ENCODE measurements at places on chromosomes 13 and 19. TPM values are rescaled to one million over a fixed set of nuclear protein-coding genes. Genes with fewer than 3 reads are reported as not detected.
A peak's percentile ranks its signal among the peaks of the same experiment; 100 is the strongest.

DNA sequence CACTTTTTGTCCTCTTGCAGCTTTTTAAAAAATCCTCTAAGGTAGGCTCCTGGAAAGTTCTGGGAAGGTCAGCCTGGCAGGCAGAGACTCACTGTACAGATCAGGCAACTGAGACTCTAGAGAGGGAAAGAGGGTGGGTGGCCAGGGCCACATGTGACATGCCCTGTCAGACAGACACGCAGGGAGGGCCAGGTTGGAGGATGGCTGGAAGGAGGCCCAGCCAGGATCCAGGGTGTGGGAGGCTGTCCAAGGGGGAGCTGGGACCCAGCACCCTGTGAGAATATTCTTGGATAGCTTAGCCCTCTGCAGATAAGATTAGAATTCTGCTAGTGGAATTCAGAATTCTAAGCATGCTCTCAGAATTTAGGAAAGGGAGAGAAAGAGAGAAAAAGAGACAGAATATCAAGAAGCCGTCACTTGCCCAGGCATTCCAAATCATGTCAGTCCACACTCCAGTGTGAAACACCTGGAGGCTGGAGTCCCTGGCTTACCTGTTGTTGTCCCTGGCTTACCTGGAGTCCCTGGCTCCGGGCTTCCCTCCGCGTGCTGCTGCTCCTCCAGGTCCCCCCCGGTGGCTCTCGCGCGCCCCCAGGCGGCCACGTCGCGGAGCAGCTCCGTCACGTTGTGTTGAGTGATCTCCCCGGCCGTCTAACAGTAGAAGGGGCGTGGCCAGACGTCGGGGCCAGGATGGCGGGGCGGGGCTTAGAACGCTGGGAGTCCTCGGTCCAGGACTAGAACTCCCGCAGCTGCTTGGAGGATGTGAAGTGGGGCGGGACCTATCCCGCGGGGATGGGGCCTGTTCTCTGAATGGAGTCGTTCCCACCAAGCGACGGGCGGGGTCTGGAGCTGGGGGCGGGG lies 2.8 kb upstream of the TNNI3 start:
- peaks cover 5% of the 10 kb centered on the region for H3K4me1 ChIP-seq
- H3K36me3 ChIP-seq, result no peaks in the 10 kb centered on the region
- H3K4me3 ChIP-seq, result no peak overlapping the region
- peaks cover 6% of the 10 kb centered on the region for H3K27me3 ChIP-seq

DNA sequence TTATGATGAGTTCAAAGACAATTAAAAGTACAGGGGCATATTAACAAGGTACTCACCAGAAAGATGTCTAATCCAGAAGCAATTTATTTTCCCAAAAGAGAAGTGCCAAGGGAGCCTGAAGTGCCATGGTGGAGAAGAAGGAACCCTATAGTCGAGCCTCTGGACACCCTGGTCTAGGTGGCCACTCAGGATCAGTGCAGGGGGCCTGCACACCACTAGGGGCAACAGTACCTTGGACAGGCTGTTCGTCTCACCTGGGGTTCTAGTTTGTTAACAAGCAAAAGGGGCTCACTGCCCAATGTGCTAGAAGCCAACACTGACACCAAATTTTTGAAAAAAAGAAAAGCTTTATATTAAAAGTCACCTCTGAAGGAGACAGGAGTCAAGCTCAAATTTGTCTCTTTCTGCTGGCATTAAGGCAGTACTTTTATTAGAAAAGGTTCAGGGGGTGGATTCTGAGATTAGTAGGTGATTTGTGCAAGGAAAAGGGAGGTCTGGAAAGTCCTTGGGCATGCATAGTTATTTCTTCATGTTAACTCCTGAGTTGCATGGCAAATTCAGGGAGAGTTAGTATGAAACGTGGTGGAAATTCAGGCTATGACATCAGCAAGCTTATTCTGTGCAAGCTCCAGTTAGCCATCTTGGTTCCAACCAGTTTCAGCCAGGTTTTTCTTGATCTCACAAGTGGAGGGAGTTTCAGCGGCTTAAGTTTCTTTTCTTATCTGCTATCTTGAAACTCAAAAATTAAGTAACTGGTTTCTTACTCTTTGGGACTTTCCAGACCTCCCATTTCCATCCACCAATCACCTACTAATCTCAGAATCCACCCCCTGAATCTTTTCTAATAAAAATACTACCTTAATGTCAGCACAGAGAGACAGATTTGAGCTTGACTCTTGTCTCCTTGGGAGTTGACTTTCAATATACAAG lies 884 bp upstream of the CBY2 start:
- H3K4me3 ChIP-seq, result no peak overlapping the region
- no peaks in the 10 kb centered on the region for H3K27me3 ChIP-seq
- no peaks in the 10 kb centered on the region for H3K36me3 ChIP-seq
- no peak overlapping the region for H3K27ac ChIP-seq

- no peaks in the 10 kb centered on the region for H3K27me3 ChIP-seq
- DNase-seq, result no peak
- no peak overlapping the region for H3K27ac ChIP-seq
- H3K4me1 ChIP-seq, result no peaks in the 10 kb centered on the region
- no peak overlapping the region for H3K4me3 ChIP-seq
Measured at GRCh38 chr13:68439817-68440216, 1209.7 kb upstream of the PCDH9 start.

DNA sequence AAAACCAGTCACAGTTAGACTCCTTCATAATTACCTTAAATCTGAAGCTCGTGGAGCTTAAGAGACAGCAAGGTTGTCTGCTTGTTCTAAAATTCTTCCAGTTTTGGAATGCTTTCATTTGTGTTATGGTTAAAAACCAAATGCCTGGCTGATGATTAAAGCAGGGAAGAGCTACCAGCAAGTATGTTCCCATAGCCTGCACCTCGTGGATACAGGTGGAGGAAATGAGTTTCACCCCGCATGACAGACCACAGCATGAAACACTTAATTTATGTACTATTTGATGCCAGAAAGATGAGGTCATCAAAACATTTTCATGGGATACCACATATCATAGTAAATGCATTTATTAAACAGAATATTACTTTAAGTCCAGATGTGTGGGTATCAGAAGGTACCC lies 416 bp upstream of the DOCK9 start:
- H3K27me3 ChIP-seq, result no peaks in the 10 kb centered on the region
- DNase-seq, result no peak
- H3K36me3 ChIP-seq, result no peaks in the 10 kb centered on the region
- peaks cover 74% of the 10 kb centered on the region for H3K4me1 ChIP-seq

- no peak overlapping the region for H3K27ac ChIP-seq
- no peaks in the 10 kb centered on the region for H3K27me3 ChIP-seq
- no peak for DNase-seq
- H3K4me1 ChIP-seq, result no peaks in the 10 kb centered on the region
- H3K36me3 ChIP-seq, result no peaks in the 10 kb centered on the region
- no peak overlapping the region for H3K4me3 ChIP-seq
Measured at GRCh38 chr13:111514610-111515306, 194.3 kb downstream of the TEX29 start.

DNA sequence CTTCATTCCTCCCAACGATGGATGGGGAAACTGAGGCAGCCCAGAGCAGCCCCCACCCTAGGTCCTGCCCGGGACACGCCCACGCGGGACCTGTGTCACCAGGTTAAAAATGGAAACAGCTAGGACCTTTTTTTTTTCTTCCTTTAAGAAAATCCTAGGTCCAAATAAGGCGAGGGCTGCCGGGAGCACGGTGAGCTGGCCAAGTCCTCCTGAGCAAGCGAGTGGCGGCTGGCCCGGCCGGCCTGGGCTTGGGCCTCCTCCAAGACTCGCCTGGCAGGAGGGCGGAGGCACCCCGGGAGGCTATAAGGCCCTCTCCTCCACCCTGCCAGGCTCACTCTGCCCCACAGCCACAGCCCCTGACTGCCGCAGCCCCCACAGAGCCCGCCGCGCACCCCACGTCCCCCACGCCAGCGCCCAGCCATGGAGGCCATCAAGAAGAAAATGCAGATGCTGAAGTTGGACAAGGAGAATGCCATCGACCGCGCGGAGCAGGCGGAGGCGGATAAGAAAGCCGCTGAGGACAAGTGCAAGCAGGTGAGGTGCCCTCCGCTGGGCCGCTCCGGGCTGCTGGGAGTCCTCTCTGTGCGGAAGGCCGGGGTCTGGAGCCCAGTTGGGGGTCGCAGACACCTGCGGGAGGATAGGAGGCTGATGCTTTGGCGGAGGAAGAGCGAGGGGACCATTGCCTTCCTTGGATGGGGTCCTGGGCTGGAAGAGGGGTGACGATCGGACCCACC lies 8.9 kb upstream of the TPM4 start:
- no peak overlapping the region for H3K27ac ChIP-seq
- H3K36me3 ChIP-seq, result no peaks in the 10 kb centered on the region
- H3K4me1 ChIP-seq, result peaks cover 45% of the 10 kb centered on the region
- peak; percentile 45 for DNase-seq

GRCh38 chr13:108313382-108313781 lies 43.9 kb downstream of the TNFSF13B start:
- DNase-seq, result no peak
- no peaks in the 10 kb centered on the region for H3K27me3 ChIP-seq
- H3K4me1 ChIP-seq, result no peaks in the 10 kb centered on the region
- no peak overlapping the region for H3K4me3 ChIP-seq
- H3K27ac ChIP-seq, result no peak overlapping the region
- H3K36me3 ChIP-seq, result no peaks in the 10 kb centered on the region

DNA sequence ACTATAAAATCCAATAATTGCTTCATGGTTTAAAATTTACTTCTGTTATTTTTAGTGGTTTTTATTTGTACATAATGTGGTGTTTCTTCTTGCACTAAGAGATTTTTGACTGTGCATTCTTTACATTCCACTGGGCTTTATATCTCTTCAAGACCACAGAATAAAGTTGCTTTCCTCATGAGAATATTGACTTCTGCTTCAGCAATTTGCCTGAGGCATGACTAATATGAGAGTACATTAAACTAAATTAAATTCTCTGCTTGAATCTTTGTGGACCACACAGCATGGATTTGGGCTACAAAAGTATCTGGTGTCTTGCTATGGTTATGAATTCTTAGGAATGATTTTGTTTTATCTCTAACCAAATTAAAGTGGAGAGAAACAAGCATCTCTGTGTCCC lies 1463.4 kb upstream of the PCDH20 start:
- H3K4me1 ChIP-seq, result no peaks in the 10 kb centered on the region
- no peaks in the 10 kb centered on the region for H3K36me3 ChIP-seq
- no peak overlapping the region for H3K4me3 ChIP-seq
- DNase-seq, result no peak
- H3K27me3 ChIP-seq, result no peaks in the 10 kb centered on the region

GRCh38 chr19:5036698-5037563 lies 68.0 kb downstream of the KDM4B start:
- H3K36me3 ChIP-seq, result peaks cover 6% of the 10 kb centered on the region
- no peaks in the 10 kb centered on the region for H3K4me1 ChIP-seq
- no peak overlapping the region for H3K4me3 ChIP-seq
- no peaks in the 10 kb centered on the region for H3K27me3 ChIP-seq

DNA sequence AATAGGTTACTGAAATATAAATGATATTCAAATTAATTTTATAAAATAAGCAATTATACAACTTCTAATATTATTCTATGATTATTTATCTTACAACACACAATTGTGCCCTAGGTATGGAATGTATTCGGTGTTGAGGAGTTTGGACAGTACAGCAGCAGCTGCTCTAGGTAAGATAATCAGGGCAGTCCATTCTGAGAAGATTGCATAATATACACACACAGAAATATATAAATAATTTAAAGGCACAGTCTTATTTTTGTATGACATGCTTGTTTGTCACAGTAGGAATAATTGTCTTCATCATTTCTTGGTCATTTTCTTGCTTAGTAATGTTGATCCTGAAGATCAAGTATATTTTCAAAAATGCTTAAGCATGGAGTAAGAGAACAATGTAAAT lies 849.4 kb upstream of the MIR17HG start:
- no peak overlapping the region for H3K27ac ChIP-seq
- no peaks in the 10 kb centered on the region for H3K4me1 ChIP-seq
- no peak overlapping the region for H3K4me3 ChIP-seq
- no peaks in the 10 kb centered on the region for H3K27me3 ChIP-seq
- DNase-seq, result no peak
- no peaks in the 10 kb centered on the region for H3K36me3 ChIP-seq

The DCUN1D2 gene
- total RNA-seq, result 16.2 TPM

The CCNA1 gene
- not detected for total RNA-seq

DNA sequence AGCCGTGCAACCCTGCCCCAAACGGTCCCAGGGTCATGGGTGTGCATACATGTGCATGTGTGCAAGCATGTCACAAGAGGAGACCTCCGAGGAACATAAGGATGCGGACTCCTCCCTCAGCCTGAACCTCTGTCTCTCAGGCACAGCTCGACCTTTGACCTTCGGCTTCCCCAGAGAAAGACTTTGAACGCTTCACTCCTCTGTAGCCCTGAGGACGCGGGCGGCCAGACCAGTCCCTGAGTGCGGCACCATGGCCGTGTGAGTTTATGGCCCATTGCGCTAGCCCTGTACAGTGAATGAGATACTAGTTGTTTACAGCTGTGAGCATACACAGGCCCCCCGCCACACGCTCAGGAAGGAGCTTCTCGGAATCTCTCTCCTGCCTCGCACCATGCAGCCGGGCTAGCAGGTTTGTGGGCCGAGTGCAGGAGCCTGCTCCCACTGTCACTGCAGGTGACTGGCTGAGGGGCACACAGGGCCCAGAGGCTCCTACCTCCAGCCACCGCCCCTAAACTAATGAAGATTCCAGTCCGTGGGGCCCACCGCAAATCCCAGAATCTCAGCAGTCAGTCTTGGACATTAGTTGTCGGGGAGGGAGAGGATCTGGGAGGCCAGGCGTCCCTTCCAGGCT lies 10.8 kb downstream of the RASA3 start:
- no peak for DNase-seq
- peaks cover 12% of the 10 kb centered on the region for H3K36me3 ChIP-seq
- H3K4me3 ChIP-seq, result no peak overlapping the region
- no peaks in the 10 kb centered on the region for H3K27me3 ChIP-seq

GRCh38 chr19:12140545-12141404 lies 625 bp upstream of the ZNF20 start:
- peaks cover 2% of the 10 kb centered on the region for H3K36me3 ChIP-seq
- peaks cover 22% of the 10 kb centered on the region for H3K4me1 ChIP-seq
- peak overlapping the region; percentile 48 for H3K27ac ChIP-seq
- H3K27me3 ChIP-seq, result no peaks in the 10 kb centered on the region
- DNase-seq, result peak; percentile 73

DNA sequence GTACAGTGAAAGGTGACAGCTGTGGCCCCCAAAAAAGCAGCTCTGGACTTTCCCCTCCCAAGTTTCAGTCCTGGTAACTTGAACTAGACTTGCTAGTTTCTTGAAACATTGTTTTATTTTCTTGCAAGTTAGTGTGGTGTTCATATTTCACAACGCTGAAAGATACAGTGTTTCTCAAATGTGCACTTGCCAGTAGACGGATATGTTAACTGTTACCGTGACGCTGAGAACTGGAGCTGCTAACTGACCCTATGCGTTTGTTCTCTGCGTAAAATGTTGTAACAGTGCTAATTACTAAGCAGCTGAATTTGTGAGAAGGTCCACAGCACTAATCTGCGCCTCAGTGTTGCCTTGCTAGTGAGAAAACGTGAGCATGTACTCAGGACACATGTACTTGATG lies 79.6 kb downstream of the GGACT start:
- no peaks in the 10 kb centered on the region for H3K27me3 ChIP-seq
- no peaks in the 10 kb centered on the region for H3K4me1 ChIP-seq
- DNase-seq, result no peak
- no peaks in the 10 kb centered on the region for H3K36me3 ChIP-seq

- H3K27ac ChIP-seq, result no peak overlapping the region
- H3K36me3 ChIP-seq, result no peaks in the 10 kb centered on the region
- DNase-seq, result no peak
- H3K27me3 ChIP-seq, result no peaks in the 10 kb centered on the region
- H3K4me3 ChIP-seq, result no peak overlapping the region
Measured at GRCh38 chr19:28224441-28224840, 988.5 kb downstream of the UQCRFS1 start.

GRCh38 chr13:98775844-98776598 lies 23.5 kb upstream of the SLC15A1 start:
- no peaks in the 10 kb centered on the region for H3K36me3 ChIP-seq
- no peaks in the 10 kb centered on the region for H3K27me3 ChIP-seq
- no peak for DNase-seq
- H3K27ac ChIP-seq, result no peak overlapping the region
- no peaks in the 10 kb centered on the region for H3K4me1 ChIP-seq

The PRR36 gene
- total RNA-seq, result not detected

The ZNF610 gene
- total RNA-seq, result 1.8 TPM

The FXYD7 gene
- total RNA-seq, result 0.60 TPM
